ENCODE measurements at places on chromosomes 1 and 21.

DNA sequence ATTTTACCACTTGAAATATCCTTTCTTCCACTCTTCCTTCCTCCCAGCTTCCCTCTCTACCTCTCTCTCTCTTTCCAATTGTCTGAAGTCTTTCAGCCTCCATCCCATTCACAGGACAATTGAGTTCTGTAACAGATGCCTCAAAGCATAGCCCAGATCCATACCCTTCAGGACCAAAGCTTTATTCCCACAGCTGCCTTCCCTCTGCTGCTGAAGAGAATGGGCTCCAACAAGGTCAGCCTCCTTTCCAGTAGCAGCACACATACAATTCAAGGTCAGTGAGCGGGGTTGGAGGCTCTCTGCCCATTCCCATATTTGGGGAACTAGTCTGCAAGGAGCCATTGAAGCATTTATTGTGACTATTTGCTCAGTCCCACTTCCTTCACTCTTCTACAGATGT lies 179.9 kb downstream of the DPYD start:
- DNase-seq, result no peak

DNA sequence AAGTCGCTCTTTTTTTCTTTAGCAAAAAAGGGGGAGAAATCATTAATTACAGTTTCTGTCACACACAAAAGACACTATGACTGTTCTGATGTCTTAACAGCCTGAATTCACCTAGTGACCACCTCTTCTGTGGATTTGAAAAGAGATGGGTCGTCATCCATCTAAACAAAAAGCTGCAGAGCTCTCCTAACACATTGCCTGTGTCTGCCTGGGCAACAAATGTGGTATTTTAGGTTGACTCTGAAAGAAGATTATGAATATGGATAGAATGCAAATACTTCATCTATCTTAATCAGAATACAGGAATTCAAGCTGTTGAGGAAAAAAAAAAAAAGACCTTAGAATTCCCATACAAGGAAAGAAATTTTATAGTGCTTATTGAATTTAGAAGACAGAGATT lies 304.4 kb upstream of the ADGRL2 start:
- no peak for DNase-seq

DNA sequence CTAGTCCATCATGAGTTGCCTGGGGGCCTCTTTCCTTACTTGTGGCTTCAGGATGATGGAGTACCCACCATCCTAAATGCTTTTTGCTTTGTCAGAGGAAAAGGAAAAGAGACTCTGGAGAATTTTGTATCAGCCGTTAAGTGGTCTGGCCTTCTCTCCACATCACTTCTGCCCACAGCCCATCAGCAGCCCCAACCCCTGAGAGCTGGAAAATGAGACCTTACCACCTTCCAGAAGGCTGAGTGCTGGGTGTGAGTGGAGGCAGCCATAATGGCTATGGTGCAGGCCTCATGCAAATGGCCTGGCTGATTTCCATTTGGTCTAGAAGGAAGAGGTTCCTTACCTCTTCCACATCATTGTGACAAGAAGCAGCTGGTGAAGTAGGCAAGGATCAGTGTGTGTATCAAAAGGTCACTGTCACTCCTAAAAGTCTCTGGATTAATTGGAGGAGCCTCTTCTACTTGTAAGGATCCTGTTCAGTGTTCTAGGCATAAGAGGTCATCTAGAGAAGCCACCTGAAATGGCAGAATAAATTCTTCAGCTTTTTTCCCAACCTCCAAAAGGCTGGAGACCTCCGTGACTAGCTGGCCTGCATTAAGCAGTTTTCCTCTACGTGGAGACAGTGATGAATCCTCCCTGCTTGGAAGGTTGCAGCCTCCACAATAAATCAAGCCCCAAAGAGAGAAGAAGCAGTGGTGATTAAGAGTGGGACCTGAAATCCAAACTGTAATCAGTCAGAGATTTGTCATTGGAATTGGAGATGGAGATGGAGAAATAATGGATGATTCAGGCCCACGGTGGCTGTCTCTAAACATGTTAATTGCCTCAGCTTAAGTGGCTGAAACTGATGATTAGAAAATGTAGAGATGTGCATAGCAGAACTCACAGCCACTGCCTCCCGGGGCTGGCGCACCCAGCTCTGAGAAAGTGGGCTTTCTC lies 111.5 kb downstream of the CNIH3 start:
- DNase-seq, result no peak

GRCh38 chr1:215475796-215476481 lies 91.2 kb upstream of the KCTD3 start:
- DNase-seq, result no peak

All from Panc1 (cell line).